ENCODE measurements at places on chromosomes 4 and X. TPM values are rescaled to one million over a fixed set of nuclear protein-coding genes. Genes with fewer than 3 reads are reported as not detected.
A peak's percentile ranks its signal among the peaks of the same experiment; 100 is the strongest.

- H3K27me3 ChIP-seq, result no peaks in the 10 kb centered on the region
- no peaks in the 10 kb centered on the region for H3K36me3 ChIP-seq
- no peak overlapping the region for H3K4me3 ChIP-seq
- no peak overlapping the region for H3K27ac ChIP-seq
- no peaks in the 10 kb centered on the region for H3K4me1 ChIP-seq
Observed at GRCh38 chr4:137762591-137762990, 230.3 kb upstream of the PCDH18 start.

The GAGE12J gene
- total RNA-seq, result not detected

GRCh38 chrX:111159232-111159631 is 63.2 kb downstream of the PAK3 start:
- no peak overlapping the region for H3K27ac ChIP-seq
- DNase-seq, result no peak
- no peak overlapping the region for H3K4me3 ChIP-seq
- H3K4me1 ChIP-seq, result no peaks in the 10 kb centered on the region
- H3K36me3 ChIP-seq, result peaks cover 18% of the 10 kb centered on the region
- H3K27me3 ChIP-seq, result peaks cover 51% of the 10 kb centered on the region

DNA sequence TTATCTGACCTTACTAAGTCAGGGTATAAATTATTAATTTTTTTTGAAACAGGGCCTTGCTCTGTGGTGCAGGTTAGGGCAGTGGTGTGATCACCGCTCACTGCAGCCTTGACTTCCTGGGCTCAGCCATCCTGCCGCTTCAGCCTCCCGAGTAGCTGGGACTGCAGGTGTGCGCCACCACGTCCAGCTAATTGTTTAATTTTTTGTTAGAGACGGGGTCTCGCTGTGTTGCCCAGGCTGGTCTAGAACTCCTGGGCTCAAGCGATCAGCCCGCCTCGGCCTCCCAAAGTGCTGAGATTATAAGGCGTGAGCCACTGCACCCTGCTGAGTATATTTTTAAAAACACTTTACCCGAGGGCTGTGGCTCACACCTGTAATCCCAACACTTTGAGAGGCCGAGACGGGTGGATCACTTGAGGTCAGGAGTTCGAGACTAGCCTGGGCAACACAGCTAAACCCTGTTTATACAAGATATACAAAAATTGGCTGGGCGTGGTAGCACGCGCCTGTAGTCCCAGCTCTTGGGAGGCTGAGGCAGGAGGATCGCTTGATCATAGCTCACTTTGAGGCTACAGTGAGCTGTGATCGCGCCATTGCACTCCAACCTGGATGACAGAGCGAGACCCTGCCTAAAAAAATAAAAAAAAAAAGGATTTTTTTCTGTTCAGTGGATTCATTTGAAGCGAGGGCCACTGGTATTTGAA is 721 bp upstream of the TBC1D25 start:
- H3K4me1 ChIP-seq, result peaks cover 11% of the 10 kb centered on the region
- peak overlapping the region; percentile 87 for H3K27ac ChIP-seq
- H3K27me3 ChIP-seq, result no peaks in the 10 kb centered on the region
- H3K4me3 ChIP-seq, result peak overlapping the region; percentile 83
- no peak for DNase-seq

- H3K4me1 ChIP-seq, result peaks cover 11% of the 10 kb centered on the region
- no peak overlapping the region for H3K27ac ChIP-seq
- H3K27me3 ChIP-seq, result no peaks in the 10 kb centered on the region
- no peak for DNase-seq
- peaks cover 24% of the 10 kb centered on the region for H3K36me3 ChIP-seq
Observed at GRCh38 chr4:37634180-37634579, 52.0 kb downstream of the RELL1 start.

The FAM236C gene
- not detected for total RNA-seq

DNA sequence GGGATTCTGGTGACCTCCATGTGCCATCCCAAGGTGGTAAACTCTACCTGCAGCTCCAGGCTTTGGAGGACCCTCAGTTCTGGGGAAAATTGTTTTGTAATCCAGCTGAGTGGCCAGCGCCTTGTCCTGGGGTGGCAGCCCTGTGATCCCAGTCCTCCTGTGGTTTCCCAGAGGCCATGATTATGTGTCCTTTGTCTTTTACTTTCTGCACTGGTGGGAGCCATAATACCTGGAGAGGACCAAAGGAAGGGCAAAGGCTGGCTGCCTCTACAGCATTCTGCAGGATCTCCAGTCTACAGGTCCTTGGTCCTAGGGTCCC is 64.0 kb downstream of the NBDY start:
- DNase-seq, result no peak
- peaks cover 20% of the 10 kb centered on the region for H3K36me3 ChIP-seq
- H3K4me3 ChIP-seq, result no peak overlapping the region
- H3K4me1 ChIP-seq, result peaks cover 13% of the 10 kb centered on the region

GRCh38 chr4:154305616-154306015 is 186.0 kb downstream of the DCHS2 start:
- peaks cover 5% of the 10 kb centered on the region for H3K36me3 ChIP-seq
- no peak for DNase-seq
- no peak overlapping the region for H3K27ac ChIP-seq
- H3K4me3 ChIP-seq, result no peak overlapping the region
- no peaks in the 10 kb centered on the region for H3K27me3 ChIP-seq

- H3K4me3 ChIP-seq, result no peak overlapping the region
- H3K36me3 ChIP-seq, result peaks cover 4% of the 10 kb centered on the region
- DNase-seq, result peak; percentile 28
- no peaks in the 10 kb centered on the region for H3K4me1 ChIP-seq
- H3K27ac ChIP-seq, result no peak overlapping the region
Observed at GRCh38 chr4:5895287-5895686, 2.4 kb upstream of the CRMP1 start.

DNA sequence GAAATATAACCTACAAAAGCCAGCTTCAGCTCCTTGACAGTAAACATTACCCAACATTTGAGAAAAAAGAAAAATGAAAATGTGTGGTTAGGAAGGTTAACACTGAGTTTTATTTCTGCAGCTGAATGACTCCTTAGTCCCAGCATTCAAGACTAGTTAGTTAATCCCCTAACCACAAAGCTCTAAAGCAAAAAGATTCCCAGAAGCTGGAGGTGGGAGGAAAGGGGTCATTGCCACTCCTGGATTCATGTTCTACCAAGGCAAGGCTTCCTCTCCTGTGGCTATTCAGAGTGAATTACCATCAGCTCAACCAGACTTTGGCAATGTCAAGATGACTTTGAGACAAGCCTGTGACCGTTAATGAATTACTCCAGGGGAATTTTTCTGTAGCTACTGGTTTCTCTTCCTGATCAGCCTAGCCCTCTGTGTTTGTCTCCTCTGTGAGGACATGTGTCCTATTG is 63.6 kb downstream of the HADH start:
- no peak overlapping the region for H3K27ac ChIP-seq
- no peak overlapping the region for H3K4me3 ChIP-seq
- H3K27me3 ChIP-seq, result no peaks in the 10 kb centered on the region
- no peaks in the 10 kb centered on the region for H3K4me1 ChIP-seq

The LDB2 gene
- not detected for total RNA-seq

DNA sequence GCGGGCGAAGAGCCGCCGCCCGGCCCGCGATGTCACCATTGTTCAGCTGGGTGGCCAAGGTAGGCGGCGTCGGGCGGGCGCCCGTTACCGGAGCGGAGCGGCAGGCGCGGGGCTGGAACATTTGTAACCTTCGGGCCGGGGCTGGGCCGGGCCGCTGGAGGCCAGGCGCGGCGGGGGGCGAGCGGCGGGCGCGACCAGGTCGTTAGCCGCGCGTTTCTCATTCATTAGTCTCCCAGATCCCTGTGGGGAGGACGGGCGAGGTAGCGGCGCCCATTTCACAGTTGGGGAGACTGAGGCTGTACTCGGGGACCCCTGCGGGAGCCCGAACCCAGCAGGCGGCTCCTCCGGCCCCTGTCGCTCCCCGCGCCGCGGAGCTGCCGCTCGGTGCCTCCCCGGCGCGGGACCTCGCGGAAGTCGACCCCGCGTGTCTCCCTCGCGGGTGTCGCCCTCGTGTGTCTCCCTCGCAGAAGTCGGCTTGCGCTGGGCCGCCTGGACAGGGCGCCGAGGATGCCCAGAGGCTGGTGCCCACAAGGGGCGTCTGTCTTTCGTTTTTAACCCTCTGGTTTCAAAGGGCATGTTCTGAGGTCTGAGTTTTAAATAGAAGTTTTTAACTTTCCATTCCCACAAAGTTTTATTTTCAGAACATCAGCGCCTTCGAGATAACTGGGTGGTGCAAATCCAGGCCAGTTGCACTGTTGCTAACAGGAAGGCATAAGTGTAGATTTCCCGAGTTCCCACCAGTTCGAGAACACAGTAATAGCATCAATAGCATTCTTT is 17.5 kb downstream of the PTTG2 start:
- no peaks in the 10 kb centered on the region for H3K27me3 ChIP-seq
- peak overlapping the region; percentile 77 for H3K4me3 ChIP-seq
- H3K36me3 ChIP-seq, result no peaks in the 10 kb centered on the region
- H3K4me1 ChIP-seq, result peaks cover 9% of the 10 kb centered on the region
- peak; percentile 57 for DNase-seq

DNA sequence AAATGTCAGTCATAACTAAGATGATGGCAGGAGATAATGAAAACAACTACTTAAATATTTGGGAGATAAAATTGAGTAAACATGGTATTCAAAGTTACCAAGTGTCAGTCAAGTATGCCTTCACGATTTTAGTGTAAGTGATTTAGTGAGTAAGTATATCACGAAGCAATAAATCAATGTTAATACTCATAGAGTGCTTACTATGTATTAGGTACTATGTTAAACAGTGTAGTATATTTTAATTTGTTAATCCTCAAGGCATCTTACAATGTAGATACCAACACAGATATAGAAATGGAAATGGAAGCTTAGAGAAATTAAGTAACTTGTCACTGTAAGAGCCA is 59.6 kb downstream of the ANXA3 start:
- H3K4me1 ChIP-seq, result no peaks in the 10 kb centered on the region
- H3K36me3 ChIP-seq, result peaks cover 30% of the 10 kb centered on the region
- H3K27ac ChIP-seq, result no peak overlapping the region
- no peak overlapping the region for H3K4me3 ChIP-seq
- no peaks in the 10 kb centered on the region for H3K27me3 ChIP-seq

The PLCXD1 gene
- 12.0 TPM for total RNA-seq

DNA sequence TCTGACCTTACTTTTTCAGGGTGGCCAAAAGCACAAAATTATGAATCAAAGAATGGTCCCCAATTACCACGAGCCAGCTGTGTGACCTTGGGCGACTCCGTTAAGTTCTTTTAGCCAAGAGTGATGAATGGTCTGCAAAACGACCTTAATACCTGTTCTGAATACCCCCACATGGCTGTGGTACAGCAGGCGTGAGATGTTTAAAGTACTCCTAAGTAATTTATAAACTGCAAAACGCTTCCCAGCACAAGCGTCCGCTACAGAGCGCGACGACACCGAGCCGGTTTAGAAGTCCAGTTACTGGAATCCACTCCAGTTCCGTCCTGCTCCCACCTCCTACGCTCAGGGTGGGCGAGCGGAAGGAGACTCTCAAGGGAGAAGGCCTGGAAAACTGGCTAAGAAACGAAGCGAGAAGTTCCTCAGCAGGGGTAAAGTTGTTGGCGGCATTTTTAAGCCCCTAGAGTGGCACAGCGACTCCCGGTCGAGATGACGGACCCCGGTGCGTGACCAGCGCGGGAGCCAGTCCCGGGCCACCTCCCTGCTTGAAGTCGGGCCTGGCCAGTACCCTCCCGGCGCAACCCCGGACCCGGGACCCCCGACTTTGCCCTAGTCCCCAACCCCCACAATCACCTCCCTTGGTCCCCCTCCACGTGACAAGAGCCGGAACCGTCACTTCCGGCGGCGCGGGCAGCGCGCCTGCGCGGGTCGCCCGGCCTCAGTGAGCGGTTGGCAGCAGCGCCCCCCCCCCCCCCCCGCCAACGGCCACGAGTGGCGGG is 659 bp upstream of the BMP2K start:
- H3K27me3 ChIP-seq, result no peaks in the 10 kb centered on the region
- peak overlapping the region; percentile 94 for H3K4me3 ChIP-seq
- peak overlapping the region; percentile 96 for H3K27ac ChIP-seq
- no peaks in the 10 kb centered on the region for H3K4me1 ChIP-seq
- peak; percentile 80 for DNase-seq

DNA sequence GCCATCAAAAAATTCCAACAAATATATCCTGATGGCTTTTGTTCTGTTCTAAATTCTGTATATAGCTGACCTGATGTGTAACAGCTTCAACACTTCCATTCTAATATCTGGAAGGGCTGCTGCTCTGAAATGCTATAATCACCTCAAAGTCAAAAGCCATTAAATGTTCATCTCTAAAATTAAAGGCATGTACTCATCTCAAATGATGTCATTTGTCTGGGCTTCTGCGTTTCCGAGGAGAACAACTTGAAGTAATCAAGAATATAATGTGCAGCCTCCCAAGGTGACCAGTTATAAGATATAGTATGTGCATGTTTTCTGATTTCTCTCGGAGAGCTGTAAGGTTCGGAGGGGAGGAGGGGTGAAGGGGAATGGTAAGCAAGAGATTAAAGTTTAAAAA is 237.6 kb downstream of the SCFD2 start:
- H3K27me3 ChIP-seq, result no peaks in the 10 kb centered on the region
- no peak for DNase-seq
- no peak overlapping the region for H3K4me3 ChIP-seq
- H3K4me1 ChIP-seq, result peaks cover 10% of the 10 kb centered on the region

DNA sequence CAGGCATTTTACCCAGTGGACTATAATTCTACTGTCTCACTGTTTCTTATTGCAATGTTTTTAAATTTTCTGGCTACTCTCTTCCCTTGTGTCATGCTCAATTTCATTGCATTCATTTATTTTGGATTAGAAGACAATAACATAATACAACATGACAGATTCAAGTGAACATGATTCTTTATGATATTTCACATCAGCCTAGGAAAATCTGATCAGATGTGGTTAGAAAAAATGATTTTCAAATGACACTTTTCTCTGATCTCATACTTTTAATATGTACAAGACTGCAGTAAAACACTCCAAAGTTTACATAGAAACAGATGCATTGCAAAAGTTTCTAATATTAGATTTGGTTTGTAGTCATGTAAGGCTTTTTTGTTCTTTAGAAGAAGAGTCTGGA is 586.0 kb downstream of the ACTRT1 start:
- no peak overlapping the region for H3K27ac ChIP-seq
- H3K27me3 ChIP-seq, result no peaks in the 10 kb centered on the region
- DNase-seq, result no peak
- H3K4me1 ChIP-seq, result no peaks in the 10 kb centered on the region
- H3K4me3 ChIP-seq, result no peak overlapping the region

The PABPC4L gene
- total RNA-seq, result 0.25 TPM

The RAB41 gene
- total RNA-seq, result not detected

DNA sequence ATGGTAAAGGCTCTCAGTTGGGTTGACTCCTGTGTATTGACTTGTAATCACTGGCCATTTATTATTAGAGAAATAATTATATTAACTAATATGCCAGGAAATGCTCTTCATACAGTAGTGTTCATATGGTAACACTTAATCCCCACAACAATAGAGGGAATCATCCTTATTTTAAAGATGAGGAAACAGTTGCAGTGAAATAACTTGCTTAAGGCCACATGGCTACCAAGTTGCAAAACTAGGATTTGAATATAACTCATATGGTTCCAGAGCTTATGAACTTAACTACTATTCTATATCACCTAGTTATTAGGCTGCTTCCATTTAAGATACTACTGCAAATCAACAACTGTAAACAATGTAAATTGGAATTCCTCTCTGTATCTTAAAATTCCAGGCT is 143.5 kb upstream of the HPGD start:
- no peak for DNase-seq
- no peaks in the 10 kb centered on the region for H3K27me3 ChIP-seq
- no peaks in the 10 kb centered on the region for H3K36me3 ChIP-seq
- H3K27ac ChIP-seq, result no peak overlapping the region

The SPIN3 gene
- 22.7 TPM for total RNA-seq

The DACH2 gene
- total RNA-seq, result not detected

GRCh38 chr4:78922207-78922606 is 17.0 kb downstream of the PAQR3 start:
- no peaks in the 10 kb centered on the region for H3K4me1 ChIP-seq
- no peaks in the 10 kb centered on the region for H3K27me3 ChIP-seq
- H3K27ac ChIP-seq, result no peak overlapping the region
- peaks cover 28% of the 10 kb centered on the region for H3K36me3 ChIP-seq
- H3K4me3 ChIP-seq, result no peak overlapping the region

The GAGE12H gene
- total RNA-seq, result not detected

Measured in MCF 10A (cell line).